Thymus (tissue), 14 donors: ENCODE measurements at places on chromosomes 5 and 9.

DNA sequence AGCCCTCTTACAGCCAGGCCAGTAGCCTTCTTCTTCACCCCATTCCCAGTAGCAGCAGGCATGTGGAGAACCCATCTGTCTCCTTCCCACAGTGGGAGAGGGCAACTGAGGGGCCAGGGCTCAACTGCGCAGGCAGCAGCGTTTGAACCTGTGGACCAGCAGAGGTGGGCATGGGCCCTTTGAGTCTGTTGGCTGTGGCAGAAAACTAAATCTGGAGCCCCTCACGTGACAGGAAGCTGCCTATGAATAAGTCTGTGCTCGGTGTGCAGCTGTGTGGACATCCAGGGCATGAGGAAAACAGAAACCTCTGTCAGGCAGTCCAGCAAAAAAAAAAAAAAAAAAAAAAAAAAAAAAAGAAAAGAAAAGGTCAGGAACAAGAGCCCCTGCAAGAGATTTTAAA is 189.2 kb upstream of the NR3C1 start:
- peak; percentile 34 for DNase-seq

DNA sequence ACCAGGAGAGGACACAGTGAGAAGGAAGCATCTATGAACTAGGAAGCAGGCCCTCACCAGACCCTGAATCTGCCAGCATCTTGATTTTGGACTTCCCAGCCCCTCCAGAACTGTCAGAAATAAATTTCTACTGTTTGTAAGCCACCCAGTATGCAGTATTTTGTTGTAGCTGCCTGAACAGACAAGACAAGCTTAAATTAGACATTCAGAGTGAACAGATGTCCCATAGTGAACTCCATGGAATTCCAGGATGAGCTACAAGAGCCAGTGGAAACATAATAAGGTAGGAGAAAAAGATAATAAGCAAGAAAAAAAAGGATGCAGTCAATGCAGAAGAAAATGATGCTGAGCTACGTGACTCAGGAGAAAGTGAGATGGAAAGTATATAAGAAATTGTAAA is 47.8 kb upstream of the MAMDC2 start:
- DNase-seq, result no peak

- no peak for DNase-seq
Observed at GRCh38 chr9:115254287-115255180, 136.6 kb upstream of the TNC start.

DNA sequence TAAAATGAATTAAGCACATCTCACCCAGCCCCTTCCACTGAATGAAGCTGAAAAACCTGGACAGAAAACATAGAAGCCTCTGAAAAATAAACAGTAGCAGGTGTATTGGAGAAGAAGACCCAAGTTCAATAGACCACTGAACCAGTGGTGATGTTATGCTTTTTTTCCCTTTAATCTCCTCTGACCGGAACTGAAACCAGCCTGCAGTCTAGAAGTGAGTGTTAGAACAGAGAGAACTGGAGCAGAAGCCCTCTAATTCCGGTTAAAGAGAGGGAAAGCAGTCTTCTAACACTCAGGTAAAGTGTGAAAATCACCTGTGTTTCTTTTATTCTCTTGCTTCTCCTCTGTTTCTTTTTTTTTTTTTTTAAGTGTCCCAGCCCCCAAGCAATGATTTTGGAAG is 83.5 kb upstream of the CCL21 start:
- DNase-seq, result no peak
